Heart right ventricle (tissue), 16 donors: ENCODE measurements at places on chromosomes 5 and 9. TPM values are rescaled to one million over a fixed set of nuclear protein-coding genes. Genes with fewer than 3 reads are reported as not detected.

The COMMD10 gene
- polyA plus RNA-seq, result 23.8 TPM

The NELFB gene
- 31.5 TPM for polyA plus RNA-seq

The CENPK gene
- 0.58 TPM for polyA plus RNA-seq

The C5orf22 gene
- polyA plus RNA-seq, result 5.7 TPM
